OCI-LY7 (cell line): ENCODE measurements at places on chromosomes 6 and 20. TPM values are rescaled to one million over a fixed set of nuclear protein-coding genes. Genes with fewer than 3 reads are reported as not detected.

Gene CTCFL
- total RNA-seq = not detected in 2 replicates

Gene MEI4
- not detected in 2 replicates for total RNA-seq

- DNase-seq = peak; percentile 26
Measured at GRCh38 chr20:38091441-38092216, 58.1 kb downstream of the RPRD1B start.

GRCh38 chr6:138486249-138487101 lies 12.8 kb downstream of the NHSL1 start:
- no peak for DNase-seq

DNA sequence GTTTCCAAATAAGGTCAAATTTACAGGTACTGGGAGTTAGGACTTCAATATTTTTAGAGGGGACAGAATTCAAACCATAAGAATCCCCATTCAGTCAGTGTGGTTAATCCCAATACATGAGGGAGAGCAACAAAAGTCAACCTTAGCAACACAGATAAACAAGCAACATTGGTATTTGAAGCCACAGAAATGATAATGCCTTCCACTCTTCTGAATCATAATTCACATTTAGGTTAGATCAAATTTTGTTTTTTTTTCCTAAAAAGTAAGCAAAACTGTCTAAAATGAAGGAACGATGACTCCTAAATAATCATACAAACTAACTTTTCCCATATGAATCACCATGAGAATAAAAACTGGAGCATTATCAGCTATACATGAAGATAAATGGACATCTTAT lies 246.0 kb upstream of the TENT5A start:
- DNase-seq = no peak

- no peak for DNase-seq
Measured at GRCh38 chr20:24834310-24834709, 114.8 kb upstream of the CST7 start.
